ENCODE measurements at places on chromosomes 3 and 15.
A peak's percentile ranks its signal among the peaks of the same experiment; 100 is the strongest.

DNA sequence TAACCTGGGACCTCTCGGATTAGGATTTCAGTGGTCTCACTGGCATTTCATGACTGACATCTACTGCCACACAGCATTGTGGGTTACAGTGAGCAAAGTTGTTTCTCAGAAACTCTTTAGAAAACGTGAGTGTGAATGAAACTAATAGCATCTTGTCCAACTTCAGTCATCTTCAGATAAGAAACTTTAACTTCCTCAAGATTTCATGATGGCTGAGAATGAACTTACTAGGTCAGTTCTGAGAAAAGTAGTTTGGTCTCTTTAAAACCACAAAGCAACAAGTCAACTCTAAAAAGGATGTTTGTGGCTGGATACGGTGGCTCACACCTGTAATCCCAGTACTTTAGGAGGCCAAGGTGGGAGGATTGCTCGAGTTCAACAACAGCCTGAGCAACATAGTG lies 14.2 kb upstream of the HOMER2 start:
- DNase-seq, result no peak

DNA sequence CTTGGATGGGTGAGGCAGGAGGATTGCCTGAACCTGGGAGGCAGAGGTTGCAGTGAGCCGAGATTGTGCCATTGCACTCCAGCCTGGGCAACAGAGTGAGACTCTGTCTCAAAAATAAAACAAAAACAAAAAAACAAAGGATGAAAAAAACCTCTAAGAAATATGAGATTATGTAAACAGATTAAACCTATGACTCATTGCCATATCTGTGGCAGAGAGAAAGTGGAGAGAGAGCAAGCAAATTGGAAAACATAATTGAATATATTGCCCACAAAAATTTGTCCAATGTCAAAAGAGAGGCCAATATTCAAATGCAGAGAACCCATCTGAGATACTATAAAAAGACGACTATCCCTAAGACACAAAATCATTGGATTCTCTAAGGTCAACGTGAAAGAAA lies 1106.0 kb downstream of the OTOL1 start:
- no peak for DNase-seq

DNA sequence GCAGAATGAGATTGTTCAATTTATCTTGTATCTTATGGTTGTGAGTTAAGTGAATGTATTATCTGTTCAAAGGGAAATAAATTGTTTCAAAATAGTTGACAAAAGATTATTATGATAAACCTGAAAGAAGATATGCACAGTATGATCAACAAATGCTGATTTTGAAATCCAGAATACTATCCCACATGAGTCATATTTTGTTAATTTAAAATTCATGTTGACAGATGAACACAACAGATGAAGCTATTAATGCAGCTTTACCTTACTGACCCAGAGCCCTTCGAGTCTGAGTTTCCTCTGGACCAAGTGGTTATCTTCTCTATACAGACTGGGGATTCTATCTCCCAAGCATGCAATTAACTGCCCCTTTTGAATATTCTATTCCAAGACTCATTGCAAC lies 482.8 kb downstream of the FGF12 start:
- no peak for DNase-seq

- no peak for DNase-seq
Measured at GRCh38 chr3:148975248-148975647, 16.1 kb upstream of the GYG1 start.

GRCh38 chr3:111943533-111943932 lies 35.3 kb upstream of the ABHD10 start:
- no peak for DNase-seq

DNA sequence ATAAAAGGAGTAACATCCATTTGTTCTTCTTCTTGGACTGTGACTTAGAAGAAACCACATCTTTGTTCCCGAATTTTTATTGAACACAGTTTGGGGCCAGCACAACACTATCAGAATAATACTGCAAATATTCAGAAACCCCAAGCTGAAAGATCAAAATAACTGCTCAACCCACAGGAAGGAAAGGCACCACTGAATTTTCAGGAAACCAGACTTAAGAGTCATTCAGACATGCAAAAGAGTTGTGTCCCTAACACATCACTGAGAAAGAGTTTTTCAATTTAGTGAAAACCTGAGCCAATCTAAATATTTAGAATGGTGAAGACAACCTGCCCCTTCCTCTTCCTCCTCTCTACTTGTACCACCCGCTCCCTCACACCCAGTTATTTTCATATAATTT lies 295.0 kb upstream of the RORA start:
- DNase-seq, result no peak

DNA sequence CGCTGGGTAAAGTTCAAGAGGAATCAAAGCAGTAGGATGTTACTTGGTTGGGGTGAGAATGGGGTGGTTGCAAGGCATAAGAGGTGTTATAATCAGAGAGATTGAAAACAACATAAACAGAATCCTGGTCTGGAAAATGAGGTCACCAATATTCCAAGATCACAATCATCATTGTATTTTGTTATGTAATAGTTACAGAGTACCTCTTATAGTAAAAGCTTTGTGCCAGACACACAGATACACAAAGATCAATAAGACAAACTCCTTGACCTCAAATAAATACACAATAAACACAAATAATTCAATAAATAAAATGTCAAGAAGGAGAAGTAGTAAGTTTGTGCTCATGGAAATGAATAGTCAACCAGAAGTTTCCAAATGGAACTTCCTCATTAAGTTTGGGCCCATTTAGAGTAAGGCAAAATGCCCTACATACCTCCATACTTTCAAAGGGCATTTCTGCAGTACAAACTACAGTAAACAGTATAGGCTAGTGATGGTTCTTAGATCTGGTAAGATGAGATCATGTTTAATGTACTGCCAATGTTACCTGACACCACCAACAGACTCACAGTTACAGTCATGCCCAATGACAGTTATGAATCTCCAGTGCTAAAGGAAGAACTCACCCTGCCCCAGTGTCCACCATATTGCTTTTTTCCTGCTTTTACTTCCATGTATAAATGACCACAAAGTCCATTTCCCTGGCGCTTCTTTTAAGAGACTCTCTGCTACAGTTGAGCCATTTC lies 93.4 kb downstream of the KCNMB2 start:
- no peak for DNase-seq

GRCh38 chr3:33883538-33883950 lies 85.1 kb downstream of the PDCD6IP start:
- peak; percentile 43 for DNase-seq

- no peak for DNase-seq
Measured at GRCh38 chr3:25049304-25049703, 378.8 kb upstream of the RARB start.

DNA sequence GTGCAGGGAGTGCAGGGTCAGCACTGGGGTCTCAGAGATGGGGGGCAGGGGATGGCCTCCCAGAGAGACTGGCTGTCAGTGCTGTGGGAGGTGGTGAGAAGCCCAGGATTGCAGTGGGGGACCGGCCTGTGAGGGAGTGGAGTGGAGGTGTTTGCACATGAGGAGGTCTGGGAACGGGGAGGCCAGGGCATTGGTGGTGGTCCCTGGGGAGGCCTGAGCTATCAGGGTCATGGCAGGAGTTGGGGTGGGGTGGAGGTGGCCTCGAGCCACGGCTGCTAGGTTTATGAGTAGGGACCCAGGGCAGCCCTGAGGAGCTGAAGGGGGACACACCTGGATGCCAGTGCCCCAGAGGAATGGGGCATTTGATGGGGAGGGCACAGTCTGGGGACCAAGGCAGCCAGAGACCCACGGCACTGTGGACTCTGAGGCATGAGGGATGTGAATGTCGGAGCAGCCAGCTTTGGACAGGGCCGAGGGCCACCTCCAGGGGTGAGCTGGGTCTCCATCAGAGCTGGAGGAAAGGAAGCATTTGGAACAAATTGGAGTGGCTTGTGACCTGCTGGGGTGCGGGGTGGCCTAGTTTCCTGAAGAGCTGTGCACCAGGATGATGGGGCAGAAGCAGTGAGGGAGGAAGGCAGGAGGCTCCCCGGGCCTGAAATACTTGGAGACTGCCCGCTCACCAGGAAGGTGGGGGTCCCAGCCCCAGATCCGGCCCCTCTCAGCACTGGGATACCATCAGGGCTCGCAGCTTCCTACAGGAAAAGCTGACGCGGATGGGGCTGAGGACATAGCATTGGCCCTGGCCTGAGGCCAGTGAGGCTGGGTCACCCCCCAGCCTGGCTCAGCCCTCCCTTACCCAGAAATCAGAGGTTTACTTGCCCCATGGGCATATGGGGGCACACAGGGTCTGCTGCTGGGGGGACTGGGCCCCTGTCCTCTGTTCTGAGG lies 9.5 kb upstream of the CSPG4 start:
- DNase-seq, result no peak

GRCh38 chr3:116281313-116282143 lies 163.8 kb downstream of the LSAMP start:
- DNase-seq, result no peak

GRCh38 chr3:12138044-12138443 lies 20.7 kb downstream of the TIMP4 start:
- DNase-seq, result peak; percentile 47

Measured in RKO (cell line).